Stimulated activated CD4-positive, alpha-beta T cell treated with anti-CD3 and anti-CD28 coated beads, Interleukin-1b, Interleukin-23, amount 100 ng/mL, for 4 hours (primary cell): ENCODE measurements at places on chromosomes 16 and 17.
A peak's percentile ranks its signal among the peaks of the same experiment; 100 is the strongest.

DNA sequence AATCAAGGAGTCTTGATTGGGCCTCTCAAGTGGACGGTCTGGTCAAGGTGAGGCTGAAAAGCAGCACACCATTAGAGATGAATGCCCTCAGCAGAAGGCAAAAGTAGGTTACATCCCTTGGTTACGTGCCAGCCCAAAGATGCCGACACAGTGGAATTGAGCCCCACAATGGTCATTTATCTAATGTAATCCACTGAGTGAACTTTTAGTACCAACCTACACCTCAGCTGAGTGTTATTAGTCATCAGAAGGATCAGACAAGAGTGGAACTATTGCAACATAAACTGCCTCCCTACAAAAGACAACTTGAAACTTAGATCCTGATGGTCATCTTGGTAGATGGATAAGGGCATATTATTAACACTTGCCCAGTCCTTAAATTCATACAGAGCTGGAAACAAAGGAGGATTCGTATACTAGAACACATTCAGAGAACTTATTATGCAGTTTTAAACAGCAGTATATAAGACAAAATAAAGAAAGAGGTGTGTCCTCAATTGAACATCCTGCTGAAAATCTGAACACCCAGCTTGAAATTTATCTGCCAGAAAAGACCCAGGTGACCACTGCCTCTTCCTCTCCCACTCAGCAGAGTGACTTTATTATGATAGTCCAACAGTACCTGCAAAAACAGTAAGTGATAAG is 2.8 kb downstream of the DCUN1D3 start:
- no peak for DNase-seq

DNA sequence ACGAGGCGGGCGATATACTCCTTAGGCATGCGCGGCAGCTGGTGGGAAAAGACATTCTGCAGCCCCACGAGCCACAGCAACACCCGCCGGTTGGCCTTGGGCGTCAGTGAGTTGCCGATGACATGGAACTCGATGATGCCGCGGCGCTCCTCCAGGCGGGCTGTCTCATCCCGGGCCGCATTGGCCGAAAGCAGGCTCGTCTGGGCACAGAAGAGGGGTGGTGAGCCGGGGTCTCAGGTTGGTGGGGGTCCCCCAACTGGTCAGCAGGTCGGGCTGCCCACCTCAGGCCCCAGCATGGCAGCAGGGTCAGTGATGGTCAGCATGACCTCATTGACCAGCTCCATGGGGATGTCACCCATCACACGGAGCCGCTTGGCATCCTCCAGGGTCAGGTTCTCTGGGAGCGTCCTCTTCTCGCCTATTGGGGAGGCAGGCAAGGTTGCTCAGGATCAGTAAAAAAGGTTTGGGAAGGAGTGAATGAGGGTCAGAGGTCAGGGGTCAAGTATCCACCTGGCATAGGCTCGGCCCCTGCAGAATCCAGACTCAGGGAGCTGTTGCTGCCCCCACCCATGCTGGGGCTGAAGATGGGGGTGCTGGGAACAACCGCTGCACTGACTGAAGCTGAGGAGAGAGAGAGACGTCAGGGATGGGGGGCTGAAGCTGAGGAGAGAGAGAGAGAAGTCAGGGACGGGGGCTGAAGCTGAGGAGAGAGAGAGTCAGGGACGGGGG is 3.6 kb downstream of the KAT2A start:
- no peak for DNase-seq

DNA sequence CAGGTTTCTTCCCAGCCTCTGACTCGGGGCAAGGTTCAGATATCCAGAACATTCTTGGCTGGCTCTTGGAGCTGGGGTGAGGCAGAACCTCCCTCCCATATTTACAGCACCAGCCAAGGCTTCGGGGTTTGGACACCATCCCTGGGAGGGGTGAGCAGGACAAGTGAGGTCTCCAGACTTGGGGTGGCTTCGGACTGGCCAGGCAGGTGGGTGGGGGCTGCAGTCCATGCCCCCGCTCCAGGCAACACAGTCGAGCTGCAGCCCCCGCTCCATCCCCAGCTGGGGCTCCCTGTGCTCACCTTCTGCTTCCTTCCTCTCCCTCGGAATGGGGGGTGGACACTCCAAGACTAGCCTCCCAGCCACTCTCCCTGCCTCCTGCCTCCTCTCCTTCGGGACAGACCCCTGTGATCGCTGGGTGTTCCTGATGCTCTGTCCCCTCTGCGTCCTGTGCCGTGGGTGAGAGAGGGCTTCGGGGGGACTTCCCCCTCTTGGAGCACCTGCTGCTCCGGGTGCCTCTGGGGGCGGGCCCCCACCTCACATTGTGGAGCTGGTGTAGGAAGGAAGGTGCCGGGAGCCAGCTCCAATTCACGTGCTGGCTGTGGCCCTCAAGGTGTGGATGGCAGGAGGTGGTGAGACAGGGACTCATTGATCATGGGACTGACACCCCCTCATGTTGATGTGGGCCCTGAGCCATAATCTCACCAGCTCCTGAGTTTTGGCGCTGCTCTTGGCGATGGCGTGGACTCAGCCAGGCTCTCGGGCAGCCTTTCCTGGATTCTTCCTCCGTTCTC is 189.2 kb downstream of the SEC14L1 start:
- no peak for DNase-seq

DNA sequence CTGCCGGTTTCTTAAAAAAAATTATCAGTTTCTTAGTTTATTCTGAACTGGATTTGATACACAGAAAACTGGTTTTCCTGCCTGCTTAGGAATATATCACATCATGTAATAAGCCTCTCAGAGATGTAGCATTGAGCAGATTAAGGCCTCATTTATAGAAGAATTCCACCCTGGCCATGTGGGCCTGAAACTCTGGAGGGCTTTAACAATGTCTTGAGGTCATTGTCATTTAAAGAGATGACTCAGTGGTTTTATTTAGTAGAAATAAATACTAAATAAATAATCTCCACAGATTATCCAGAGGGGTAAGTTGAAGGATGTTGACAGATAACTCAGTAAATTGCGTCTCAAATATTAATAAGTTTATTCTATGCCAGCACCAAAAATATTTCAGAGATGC is 56.9 kb downstream of the PRKCA start:
- no peak for DNase-seq

- no peak for DNase-seq
Observed at GRCh38 chr16:54126907-54127306, 159.7 kb downstream of the IRX3 start.

DNA sequence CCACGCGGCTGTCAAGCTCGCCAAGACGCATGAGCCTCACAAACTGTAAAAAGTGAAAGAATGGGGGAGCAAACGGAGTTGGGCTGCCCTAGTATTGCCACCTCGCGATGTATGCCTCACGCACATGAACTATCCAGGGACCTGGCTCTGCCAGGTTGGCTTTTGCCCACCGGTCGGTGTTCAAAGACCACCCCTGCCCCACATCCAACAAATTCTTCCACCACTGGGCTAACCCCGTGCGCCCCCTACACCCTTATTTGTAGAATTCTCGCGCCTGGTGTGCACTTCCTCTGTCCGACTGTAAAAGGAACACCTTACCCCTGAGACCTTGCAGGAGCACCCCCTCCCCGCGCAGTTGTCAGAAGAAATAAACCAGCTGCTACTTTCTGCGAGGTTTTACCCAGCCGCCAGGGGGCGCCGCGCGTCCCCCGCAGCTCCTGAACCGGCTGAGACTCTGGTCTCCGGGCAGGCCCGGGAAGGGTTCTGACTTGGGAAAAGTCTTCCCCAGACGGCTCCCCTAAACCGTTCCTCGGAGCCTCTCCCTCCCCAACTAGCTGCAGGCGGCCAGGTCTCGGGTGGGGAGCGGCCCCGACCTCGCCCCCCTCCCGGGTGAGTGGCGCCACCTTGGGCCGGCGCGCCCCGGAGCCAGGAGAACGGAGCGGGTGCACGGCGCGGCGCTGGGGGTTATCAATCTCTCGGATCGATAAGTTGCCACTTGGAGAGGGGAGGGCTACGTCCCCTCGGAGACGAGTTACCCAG is 1.7 kb upstream of the ZNF423 start:
- peak; percentile 42 for DNase-seq

- DNase-seq = no peak
Observed at GRCh38 chr16:67146523-67147357, 4.1 kb downstream of the B3GNT9 start.

DNA sequence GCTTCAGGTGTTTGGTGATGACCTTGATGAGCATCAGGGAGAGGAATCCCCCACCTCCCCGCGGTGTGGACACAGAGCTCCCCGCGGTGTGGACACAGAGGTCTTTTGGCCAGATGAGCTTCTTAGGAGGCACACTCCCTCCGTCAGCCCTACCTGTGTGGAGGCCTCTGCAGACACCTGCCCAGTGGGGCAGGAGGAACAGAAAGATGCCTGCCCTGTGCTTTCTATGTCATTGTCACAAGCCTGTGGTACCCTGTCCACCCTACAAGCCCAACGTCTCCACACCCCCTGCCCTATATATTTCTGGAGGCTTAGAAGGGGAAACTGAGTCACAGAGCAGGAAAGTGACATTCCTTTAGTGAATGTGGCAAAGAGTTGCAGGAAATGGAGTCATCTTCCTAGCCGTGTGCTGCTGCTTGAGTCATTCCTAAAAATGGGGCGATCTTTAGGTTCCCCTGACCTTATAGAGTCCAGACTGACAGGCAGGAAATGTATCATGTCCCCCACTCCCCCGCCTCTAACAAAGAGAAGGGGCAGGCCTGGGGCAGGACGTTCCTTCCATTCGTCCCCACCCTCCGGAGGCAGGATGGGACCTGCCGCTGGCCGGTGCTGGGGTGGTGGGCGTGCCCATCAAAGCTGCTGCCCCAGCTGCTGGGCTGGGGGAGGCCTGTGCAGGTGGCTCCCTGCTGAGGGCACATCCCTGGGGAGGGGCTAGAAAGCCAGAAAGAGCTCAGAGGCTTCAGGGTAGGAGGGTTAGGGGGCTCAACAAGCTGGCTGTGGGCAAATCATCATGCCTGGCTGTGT is 1.0 kb upstream of the C16orf74 start:
- DNase-seq = no peak

GRCh38 chr17:70906808-70907207 is 737.5 kb downstream of the KCNJ2 start:
- DNase-seq = no peak

DNA sequence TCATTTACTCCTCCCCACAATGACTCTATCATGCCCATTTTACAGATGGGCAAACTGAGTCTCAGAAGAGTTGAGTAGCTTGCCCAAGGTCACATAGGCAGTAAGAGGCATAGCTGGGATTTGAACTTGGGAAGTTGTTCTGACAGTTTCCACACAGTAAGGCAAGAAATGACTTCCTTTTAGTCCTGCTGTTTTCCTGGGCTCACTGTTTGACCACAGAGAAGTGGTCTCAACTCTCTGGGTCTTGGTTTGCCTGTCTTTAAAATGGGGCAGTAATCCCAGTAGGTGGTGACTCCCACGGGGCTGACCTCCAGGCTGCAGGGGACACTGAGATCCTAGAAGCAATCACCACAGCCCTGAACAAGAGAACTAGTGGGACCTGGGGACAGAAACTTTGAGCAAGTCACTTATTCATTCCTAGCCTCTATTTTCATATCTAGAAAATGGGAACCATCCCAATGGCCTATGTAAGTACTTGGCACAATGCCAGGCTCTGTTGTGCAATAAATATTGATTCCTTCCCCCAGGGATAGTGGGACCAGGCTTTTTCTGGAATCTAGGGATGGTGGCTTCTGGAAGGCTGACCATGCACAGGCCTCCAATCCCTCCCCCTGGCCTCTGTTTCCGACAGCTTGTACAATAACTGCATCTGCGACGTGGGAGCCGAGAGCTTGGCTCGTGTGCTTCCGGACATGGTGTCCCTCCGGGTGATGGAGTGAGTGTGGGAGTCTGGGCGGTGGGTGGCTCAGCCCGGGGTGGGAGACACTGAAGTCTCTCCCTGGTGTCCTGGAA is 20.5 kb downstream of the DEXI start:
- no peak for DNase-seq

GRCh38 chr16:86300746-86301481 is 209.4 kb upstream of the FOXF1 start:
- DNase-seq = no peak

- DNase-seq = no peak
Observed at GRCh38 chr17:69870091-69870530, 204.9 kb upstream of the KCNJ16 start.

GRCh38 chr17:4566785-4567184 is 6.4 kb upstream of the GGT6 start:
- no peak for DNase-seq

GRCh38 chr16:8108991-8109509 is 481.3 kb downstream of the TMEM114 start:
- DNase-seq = no peak

DNA sequence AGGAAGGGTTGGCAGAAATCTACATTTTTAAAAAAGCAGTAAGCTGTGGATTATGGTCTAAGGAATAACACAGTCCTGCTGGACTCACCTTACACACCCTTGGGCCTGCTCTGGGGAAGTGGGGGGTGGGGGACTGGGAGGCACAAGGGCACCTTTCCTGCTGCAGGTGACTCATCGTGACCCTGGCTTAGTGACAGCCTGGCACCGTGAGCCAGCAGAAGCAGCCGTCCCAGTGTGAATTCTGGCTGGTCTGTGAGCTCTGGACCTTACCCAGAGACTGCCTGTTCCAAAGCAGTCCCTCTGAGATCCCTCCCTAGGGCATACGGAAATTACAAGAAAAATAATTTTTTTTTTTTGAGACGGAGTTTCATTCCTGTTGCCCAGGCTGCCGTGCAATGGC is 4.2 kb upstream of the CRK start:
- no peak for DNase-seq

DNA sequence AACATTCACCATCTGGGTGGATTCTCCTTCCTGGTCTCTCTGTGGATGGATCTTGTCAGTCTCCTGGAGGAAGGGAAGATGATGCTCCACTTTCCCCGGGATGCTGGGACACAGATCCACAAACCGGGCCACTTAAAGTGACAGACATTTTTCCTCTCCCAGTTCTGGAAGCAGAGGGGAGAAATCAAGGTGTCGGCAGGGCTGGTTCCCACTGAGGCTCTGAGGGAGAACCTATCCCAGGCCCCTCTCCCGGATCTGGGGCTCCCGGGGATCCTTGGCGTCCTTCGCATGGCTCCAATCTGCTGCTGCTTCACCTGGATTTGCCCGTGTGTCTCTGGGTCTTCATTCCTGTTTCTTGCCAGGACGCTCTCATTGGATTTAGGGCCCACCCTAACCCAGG is 263.1 kb upstream of the TNRC6C start:
- no peak for DNase-seq

DNA sequence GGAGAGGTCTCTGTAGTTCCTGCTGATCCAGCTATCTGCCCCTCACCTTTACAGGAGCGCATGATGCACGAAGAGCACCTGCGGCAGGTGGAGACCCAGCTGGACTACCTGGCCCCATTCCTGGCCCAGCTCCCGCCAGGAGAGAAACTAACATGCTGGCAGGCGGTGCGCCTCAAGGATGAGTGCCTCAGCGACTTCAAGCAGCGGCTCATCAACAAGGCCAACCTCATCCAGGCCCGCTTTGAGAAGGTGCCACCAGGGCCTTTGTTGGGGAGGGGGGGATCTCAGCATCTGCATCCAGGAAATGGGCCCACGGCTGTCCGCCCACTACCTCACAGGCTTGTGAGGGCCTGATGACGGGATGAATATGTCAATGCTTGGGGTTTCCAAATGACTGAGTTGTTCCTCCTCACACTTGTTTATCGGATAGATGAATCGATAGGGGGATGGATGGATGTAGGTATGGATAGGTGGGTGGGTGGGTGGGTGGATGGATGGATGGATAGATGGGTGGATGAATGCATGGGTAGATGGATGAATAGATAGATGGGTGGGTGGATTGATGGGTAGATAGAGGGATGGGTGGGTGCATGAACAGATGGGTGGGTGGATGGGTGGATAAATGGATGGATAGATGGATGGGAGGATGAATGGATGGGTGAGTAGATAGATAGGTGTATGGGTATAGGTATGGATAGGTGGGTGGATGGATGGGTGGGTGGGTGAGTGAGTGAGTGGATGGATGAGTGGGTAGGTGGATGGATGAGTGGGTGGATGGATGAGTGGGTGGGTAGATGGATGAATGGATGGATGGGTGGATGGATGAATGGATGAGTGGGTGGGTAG is 7.0 kb upstream of the KATNB1 start:
- DNase-seq = no peak
